ENCODE measurements at places on chromosomes 5 and 9. TPM values are rescaled to one million over a fixed set of nuclear protein-coding genes. Genes with fewer than 3 reads are reported as not detected.

The TSSK1B gene
- total RNA-seq: not detected

The SOWAHA gene
- total RNA-seq: 0.10 TPM

The GLRA1 gene
- not detected for total RNA-seq

The CDH6 gene
- 0.07 TPM for total RNA-seq

The CDC25C gene
- total RNA-seq: 8.8 TPM

The AK8 gene
- 0.92 TPM for total RNA-seq

The C1QTNF2 gene
- total RNA-seq: 0.04 TPM

The PDCD1LG2 gene
- 0.15 TPM for total RNA-seq

The PLCXD3 gene
- 0.18 TPM for total RNA-seq

The QRFP gene
- total RNA-seq: not detected

The AIF1L gene
- 2.0 TPM for total RNA-seq

The IL4 gene
- not detected for total RNA-seq

The CAMK2A gene
- 0.69 TPM for total RNA-seq

The CBY3 gene
- not detected for total RNA-seq

The C9orf50 gene
- total RNA-seq: not detected

The STPG3 gene
- not detected for total RNA-seq

The RHOBTB3 gene
- total RNA-seq: 8.1 TPM

The PCDHB9 gene
- total RNA-seq: 0.09 TPM

The PLPP7 gene
- not detected for total RNA-seq

The GADD45G gene
- total RNA-seq: 0.31 TPM

The NOP16 gene
- 119 TPM for total RNA-seq

The PCDHGA11 gene
- total RNA-seq: not detected

The EFNA5 gene
- total RNA-seq: 16.3 TPM

The MEIKIN gene
- not detected for total RNA-seq

The ECPAS gene
- 34.9 TPM for total RNA-seq

The WDR38 gene
- 0.14 TPM for total RNA-seq

The GRXCR2 gene
- not detected for total RNA-seq

The CFAP90 gene
- 0.72 TPM for total RNA-seq

The EIF4E1B gene
- not detected for total RNA-seq

The DMRT3 gene
- not detected for total RNA-seq

The FCN2 gene
- total RNA-seq: not detected

The CCL27 gene
- 0.33 TPM for total RNA-seq

The CDC14B gene
- 12.9 TPM for total RNA-seq

The HTR4 gene
- total RNA-seq: not detected

The KCNN2 gene
- 0.20 TPM for total RNA-seq

The LCNL1 gene
- total RNA-seq: 0.22 TPM

The MRPS30 gene
- 36.3 TPM for total RNA-seq

The PCDHB16 gene
- total RNA-seq: 0.09 TPM

The C7 gene
- total RNA-seq: not detected

The INSL6 gene
- not detected for total RNA-seq

The PLAC8L1 gene
- not detected for total RNA-seq

The ZFP2 gene
- total RNA-seq: not detected

The GAPT gene
- total RNA-seq: not detected

The ZNF169 gene
- 1.6 TPM for total RNA-seq

The CYLC2 gene
- not detected for total RNA-seq

The ELAVL2 gene
- total RNA-seq: 0.04 TPM

The MLANA gene
- not detected for total RNA-seq

The SPATA6L gene
- 1.6 TPM for total RNA-seq

The CDKN2A gene
- not detected for total RNA-seq

The MOB3B gene
- total RNA-seq: 11.9 TPM
